ENCODE measurements at places on chromosomes 4 and X.
A peak's percentile ranks its signal among the peaks of the same experiment; 100 is the strongest.

GRCh38 chrX:111609206-111609605 is 71.8 kb upstream of the ALG13 start:
- no peak for DNase-seq

DNA sequence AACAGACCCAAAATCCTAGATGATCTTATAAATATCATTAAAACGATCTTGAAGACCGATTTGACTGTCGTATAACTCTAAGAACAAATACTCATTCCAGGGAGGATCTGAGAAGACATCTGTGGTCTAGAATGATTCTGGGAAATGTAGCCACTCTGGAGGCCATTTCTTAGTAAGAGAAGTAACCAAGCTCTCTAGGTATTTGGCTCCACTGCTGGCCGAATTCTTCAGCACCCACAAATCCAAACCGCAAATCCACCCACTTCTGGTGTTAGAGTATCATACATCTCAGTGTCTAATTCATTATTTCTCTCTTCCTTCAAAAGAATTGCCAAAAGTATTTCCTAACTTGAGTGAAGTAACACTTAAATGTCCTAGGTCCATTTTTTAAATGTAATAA is 23.9 kb downstream of the KLHL5 start:
- no peak for DNase-seq

DNA sequence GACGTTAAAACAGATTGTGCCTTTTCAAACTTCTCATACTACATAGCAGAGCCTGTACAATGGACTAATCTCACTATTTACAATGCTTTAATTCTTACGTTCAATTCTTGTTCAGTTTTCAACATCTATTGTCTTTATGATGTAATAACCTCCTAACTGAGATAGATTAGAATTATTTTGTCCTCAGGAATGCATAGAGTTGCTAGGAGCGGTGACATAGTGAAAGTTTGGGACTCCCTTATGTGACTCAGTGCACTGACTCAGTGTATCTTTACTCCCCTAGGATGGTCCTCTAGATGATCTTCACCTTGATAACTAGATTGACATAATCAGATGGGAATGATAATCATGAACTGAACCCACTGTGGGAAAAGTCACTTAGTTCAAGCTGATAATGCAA is 151.5 kb downstream of the VEGFC start:
- DNase-seq, result no peak

DNA sequence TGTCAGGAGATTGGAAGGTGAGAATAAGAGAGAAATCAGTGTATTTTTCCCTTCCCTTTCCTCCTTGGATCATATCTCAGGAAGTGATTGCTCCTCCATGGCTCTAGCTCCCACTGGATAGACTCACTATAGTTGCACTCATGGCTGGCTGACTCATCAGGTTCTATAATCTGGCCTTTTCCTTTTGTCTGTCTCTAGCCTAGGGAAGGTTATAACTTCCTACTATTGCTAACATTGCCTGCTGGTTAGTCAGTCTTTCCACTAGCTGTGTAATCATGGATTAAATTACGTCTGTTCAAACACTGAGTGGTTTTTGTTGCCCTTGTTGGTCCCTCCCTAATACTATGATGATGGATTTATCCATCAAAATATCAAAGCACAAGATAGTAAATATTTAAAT is 195.5 kb upstream of the VEGFC start:
- DNase-seq, result no peak

DNA sequence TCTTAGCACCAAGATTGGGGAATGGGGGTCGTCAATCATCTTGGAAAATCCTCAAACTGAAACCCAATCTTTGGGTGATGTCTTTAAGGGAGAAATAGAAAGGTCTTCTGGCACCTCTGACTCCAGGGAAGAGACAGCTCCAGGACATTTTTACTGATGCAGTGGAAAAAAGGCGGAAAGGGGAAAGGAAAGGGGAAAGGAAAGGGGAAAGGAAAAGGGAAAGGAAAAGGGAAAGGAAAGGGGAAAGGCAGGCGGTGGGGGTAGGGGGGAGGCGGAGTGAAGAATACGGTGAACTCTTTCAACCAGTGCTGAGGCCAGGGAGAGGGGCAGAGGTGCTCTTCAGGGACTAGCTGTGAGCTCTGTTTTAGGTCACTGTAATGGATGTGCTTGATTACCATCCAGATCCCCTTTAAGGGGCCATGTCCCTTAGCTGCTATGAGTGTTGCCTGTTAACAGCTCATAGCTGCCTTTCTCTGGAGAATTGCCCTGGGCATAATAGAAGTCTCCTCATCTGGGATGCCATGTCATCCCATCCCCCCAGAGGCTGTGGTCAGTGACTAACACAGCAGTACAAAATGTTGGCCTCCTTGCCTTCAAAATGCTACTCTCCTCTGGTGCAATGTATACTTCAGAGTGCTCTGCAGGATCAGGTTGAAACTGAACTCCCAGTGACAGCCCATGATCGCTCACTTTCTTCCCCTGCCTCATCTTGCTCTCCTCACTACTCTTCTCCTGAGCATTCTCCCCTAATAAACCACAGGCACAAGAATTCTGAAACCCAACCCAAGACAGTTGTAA is 92.4 kb upstream of the AP1S2 start:
- DNase-seq, result no peak

GRCh38 chrX:7586126-7586525 is 256.8 kb upstream of the VCX start:
- no peak for DNase-seq

- no peak for DNase-seq
Observed at GRCh38 chr4:110869862-110870572, 247.1 kb upstream of the PITX2 start.

DNA sequence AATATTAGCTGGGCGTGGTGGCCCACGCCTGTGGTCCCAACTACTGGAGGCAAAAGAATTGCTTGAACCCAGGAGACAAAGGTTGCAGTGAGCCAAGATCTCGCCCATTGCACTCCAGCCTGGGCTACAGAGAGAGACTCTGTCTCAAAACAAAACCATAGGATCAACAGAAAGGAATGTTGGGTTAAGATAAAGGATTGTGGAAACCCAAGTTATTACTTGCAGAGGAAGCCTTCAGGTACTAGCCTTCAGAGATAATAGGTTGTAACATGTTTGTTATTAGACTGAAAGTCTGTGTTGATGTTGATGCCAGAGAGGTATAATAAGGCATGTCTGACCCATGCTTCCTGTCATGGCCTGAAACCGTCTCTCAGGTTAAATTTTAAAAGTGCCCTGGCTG is 16.9 kb downstream of the SSX5 start:
- DNase-seq, result no peak

GRCh38 chr4:180751009-180751408 is 1492.2 kb upstream of the TENM3 start:
- no peak for DNase-seq

GRCh38 chr4:118398226-118399090 is 45.7 kb upstream of the PRSS12 start:
- DNase-seq, result no peak

GRCh38 chr4:1241466-1241935 is 7.4 kb downstream of the CTBP1 start:
- DNase-seq, result peak; percentile 60

- DNase-seq, result no peak
Observed at GRCh38 chrX:19512359-19512758, 2.9 kb downstream of the MAP3K15 start.

- DNase-seq, result no peak
Observed at GRCh38 chr4:188989371-188989770, 850.1 kb downstream of the TRIML1 start.

- DNase-seq, result no peak
Observed at GRCh38 chrX:7512845-7513244, 330.1 kb upstream of the VCX start.

DNA sequence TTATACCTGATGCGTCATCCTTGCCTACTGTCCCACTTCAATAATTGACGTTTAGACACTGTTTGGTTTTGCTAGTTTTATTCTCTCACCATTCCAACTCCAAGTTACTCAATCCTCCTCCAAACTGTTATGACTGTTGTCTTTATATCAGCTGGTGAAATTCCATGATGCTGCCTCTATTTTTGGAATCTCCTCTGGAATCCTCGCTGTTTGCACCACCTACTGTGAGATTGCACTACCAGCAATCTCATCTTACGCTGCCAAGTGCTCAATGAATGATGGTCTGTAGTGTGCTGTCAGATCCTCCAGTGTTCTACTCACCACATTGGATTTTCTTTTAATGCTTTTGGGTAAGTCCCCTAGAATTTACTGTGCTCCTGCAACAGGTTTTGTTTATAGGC is 13.2 kb upstream of the PCDH18 start:
- DNase-seq, result peak; percentile 62

- no peak for DNase-seq
Observed at GRCh38 chr4:106607558-106607957, 239.0 kb upstream of the GIMD1 start.
